ENCODE measurements at places on chromosomes 3 and 15.

- DNase-seq: no peak
Measured at GRCh38 chr3:70078778-70079177, 79.2 kb downstream of the SAMMSON start.

GRCh38 chr3:65166531-65166930 lies 478.7 kb upstream of the ADAMTS9 start:
- no peak for DNase-seq

DNA sequence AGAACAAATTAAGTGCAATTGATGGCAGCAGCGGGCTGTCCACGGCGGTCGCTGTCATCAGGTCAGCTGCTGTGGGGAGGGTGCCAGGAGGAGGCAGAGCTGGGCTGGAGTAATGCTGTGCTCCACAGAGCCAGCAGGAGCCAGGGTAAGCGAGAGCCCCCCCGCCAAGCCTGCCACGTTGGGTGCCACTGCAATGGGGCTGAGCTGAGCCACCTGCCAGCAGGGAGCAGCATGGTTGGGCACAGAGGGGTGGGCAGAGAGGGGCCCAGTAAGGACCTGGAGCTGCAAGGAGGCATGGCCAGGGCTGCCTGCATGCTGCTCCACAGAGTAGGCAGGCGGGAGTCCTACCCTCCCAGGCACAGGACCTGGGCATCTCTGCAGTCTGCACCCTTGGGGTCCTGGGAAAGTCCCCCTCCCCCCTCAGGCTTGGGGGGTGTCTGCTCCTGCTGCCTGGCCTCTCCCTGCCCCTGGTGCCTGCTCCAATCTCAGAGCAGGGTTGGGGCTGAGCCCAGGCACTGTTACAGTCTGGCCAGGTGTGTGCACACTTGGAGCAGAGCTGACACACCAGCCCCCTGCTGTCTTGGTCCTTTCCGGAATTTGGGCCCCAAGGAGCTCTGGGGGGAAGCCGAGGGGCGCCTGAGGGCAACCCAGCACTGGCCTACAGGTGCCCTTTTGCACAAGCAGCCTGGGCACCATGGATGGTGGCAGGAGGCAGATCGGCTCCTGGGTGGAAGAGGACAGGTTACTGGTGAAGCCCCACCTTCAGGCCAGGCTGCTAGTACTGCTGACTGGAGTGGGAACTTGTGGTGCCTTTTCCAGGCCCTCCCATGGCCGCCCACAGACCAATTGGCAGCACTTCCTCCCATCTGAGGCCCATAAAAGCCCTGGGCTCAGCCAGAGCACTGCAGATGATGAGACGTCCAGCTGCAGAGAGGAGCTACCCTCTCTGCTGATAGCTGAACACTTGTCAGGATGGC lies 8.5 kb upstream of the PIAS1 start:
- no peak for DNase-seq

DNA sequence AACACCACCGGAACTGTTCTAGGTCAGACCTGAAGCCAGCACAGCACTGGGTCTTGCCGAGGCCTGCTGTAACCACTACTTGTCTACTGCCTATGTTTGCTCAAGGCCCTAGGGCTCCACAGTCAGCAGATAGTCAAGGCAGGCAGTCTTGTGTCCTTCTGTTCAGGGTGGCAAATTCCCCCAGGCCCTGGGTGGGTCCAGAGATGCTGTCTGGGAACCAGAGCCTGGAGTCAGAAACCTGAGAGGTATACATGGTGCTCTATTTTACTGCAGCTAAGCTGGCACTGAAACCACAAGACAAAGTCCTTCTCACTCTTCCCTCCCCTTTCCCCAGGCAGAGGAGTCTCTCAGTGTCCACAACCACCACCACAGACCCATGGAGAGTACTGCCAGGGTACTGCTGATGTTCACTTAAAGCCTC lies 89.9 kb downstream of the BBX start:
- DNase-seq: no peak

DNA sequence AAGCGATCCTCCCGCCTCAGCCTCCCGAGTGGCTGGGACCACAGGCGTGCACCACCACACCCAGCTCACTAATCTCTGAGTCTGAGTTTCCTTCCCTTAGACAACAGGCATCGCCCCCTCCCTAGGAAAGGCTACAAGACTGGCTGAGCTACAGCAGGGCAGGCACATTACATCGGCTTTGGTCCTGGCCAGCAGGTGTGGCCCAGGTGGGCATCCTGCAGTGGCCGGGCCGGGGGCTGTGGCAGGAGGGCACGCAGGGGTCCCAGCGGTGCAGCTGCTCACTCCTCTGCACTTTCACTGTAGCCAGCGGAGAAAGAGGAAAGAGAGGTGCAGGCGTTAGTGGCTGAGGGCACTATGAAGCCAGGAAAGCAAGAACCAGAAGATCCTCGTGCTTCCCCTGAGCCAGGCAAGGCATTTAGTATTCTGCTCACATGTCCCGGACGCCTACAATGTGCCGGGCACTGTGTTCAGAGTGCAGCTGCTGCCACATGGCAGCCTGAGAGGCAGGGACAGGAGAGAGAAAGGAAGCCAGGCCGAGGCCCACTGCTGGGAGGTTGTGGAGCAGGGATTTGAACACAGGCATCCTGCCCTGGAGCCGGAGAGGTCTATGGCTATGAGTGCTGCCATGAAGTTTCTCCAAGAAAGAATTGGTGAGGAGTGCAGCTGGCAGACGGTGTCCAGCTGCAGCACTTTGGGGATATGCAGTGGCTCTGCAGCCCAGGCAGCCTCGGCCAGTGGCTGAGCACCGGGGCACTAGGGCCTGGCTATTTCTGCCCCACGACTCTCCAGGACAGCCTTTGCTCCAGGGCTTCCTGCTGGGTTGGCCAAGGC lies 22.3 kb downstream of the GRIP2 start:
- DNase-seq: no peak

GRCh38 chr3:128036119-128036518 lies 16.1 kb upstream of the SEC61A1 start:
- DNase-seq: no peak

- DNase-seq: no peak
Measured at GRCh38 chr15:22815766-22816165, 22.7 kb upstream of the NIPA2 start.

GRCh38 chr3:127304121-127304744 lies 16.4 kb upstream of the PRR20G start:
- DNase-seq: peak; percentile 98

GRCh38 chr3:187742351-187743171 lies 2.7 kb downstream of the BCL6 start:
- DNase-seq: no peak

DNA sequence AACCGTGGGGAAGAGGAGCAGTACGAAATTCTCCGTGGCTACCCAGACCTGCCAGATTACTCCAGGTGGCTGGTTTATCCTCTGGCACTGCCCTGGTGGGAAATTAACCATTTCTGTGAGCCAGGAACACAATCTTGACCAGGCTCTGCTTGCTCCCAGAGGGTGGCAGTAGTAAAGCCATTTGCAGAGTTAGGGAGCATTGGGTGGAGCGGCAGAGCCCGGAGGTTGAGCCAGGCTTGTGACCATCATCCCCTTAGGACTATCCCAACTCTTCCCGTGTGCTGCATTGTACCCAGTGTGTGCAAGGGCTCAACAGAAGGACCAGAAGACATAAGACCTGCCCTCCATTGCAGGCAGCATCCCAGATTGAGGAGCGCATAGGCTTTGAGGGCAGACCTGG lies 5.3 kb downstream of the KNG1 start:
- DNase-seq: no peak

DNA sequence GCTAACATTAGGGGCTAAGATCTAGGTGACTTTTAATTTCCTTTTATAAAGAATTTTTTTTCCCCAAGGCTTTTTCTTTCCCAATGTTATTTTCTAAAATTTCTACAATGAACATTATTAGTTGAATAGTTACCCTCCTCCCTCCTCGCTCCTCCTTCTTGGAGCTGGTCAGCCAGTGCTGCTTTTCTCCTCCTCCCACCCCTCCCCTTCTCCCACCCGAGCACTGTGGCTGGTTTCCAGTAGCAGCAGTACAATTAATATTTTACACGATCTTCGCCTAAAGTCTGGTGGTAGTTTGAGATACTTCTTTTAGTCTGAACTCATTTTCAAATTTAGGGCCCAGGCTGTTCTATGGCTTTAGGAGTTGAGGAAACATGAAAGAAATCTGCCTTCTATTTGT lies 41.6 kb downstream of the EEFSEC start:
- DNase-seq: no peak

DNA sequence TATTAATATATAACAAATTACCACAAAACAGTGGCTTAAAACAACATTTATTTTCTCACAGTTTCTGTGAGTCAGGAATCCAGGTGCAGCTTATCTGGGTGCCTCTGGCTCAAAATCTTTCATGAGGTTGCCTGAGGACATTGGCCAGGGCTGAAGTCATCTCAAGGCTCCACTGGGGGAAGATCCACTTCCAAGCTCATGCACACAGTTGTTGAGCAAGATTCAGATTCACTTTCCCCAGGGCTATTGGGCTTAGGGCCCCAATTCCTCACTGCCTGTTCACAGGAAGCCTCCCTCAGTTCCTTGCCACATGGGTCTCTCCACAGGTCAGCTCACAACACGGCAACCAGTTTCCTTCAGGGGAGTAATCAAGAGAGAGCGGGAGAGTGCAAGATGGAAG lies 35.0 kb downstream of the RFTN1 start:
- DNase-seq: no peak

GRCh38 chr3:163306405-163306804 lies 1771.9 kb downstream of the SI start:
- DNase-seq: no peak

- no peak for DNase-seq
Measured at GRCh38 chr3:34956511-34956910, 682.8 kb upstream of the ARPP21 start.

DNA sequence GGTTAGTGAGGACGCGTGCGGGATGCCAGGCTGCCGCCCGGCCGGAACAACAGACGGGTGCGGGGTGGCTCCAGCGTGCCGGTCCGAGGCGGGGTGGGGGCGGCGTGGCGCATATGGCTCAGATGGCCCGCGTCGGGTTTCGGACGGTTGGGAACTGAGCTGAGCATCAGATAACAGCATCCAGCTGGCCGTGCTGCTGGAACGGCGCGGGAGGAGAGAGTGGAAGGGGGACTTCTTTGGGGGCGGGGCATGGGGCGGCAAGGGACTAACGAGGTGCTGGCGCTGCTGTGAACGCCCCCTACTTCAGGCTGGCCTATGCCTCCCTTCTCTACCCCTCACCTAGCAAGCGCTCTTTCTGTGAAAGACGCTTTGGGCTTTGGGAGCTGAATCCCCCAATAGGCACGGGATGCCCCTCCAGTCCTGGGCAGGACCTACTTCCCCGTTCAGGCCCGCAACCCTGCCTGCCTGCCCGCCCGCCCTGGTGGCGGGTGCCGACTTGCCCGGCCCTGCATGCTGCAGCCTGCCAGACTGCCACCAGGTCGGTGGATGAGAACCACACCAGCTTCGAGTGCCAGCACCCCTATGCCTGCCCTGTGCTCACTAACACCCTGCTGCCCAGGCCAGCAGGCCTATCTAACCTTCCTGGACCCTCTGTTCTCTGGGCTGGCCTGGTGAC lies 542 bp downstream of the INKA1 start:
- DNase-seq: no peak

DNA sequence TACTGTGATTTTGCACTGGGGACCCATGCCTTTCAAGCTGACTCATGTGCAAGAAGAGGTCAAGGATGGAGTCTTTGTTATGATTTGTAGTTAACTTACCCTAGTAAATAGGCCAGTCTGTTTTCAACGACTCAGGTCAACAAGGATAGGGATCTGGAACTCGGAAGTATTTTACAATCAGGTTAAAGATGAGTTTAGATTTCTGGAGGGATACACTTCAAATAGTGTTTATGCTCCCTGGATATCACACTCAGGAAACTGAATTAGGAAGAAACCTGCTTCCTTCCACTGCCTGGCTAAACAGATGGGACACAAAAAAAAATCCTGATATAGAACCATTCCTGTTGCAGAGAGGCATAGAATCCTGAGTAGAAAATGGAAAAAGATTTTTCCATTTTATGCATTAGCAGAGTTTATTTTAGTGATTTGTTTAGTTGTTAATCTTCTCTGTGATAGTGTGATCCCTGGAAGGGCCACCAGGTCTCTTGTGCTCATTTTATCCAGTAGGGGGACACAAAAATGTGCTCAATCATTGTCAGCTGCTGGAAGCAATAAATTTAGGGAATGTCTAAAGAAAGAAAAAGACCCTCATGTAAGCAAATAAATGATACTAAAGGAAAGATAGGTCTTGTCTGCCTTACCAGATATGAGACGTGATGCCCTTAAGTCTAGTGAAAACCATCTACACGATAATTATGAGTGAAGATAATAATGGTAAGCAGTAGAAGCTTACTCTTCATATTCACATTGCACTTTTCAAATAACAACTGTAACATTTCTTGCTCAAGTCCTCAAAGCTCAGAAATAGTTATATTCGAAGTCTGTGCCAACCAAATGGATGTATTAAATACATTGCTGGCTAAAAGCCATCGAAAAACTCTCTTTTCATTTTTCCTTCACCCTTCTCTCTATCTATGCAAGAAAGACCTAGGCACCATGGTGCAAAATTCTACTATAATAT lies 452.1 kb upstream of the KCNMB2 start:
- peak; percentile 22 for DNase-seq

DNA sequence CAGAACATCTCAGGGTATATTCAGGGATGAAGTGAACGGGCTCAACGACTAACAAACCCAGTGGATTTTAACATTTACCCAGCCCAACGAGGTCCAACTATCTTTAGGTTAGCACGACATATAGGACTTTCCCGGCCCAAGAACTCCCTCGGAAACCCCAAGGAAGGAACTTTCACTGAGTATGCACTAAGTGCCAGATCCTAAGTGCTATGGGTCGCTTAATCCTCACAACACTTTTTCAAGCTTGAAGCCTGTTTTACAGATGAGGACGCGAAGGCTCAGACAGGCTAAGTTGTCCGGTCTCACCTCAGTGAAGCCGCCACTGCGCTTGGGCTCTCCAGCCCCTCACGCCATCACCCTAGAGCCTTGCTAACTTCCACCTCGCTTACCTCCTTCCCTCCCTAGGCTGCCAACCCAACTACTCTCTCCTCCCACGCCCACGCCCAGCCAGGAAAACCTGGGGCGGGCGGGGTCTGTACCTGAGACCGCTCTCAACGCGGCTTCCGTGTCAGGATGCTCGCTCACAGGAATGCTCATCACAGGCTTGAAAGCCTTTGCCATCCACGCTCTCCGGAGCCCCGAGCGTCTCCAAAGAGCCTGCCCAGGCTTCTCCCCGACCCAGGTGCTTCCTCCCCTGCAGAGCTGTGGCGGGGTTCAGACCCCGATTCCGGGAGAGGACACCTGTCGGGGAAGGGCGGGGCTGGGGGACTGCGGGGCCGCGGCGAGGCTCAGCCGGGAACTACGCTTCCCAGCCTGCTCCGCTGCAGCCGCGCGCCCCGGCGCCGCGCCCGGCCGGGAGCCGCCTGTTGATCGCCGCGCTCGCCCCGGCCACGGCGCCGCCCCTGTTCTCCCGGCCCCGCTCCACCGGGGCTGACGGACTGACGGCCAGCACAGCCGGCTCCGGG lies at the start of gene TMOD2:
TSS of gene TMOD2 (plus strand) at position 806 of the 905 bp plus-strand sequence. CDS start 14,845 bp downstream, outside the sequence.
- no peak for DNase-seq

DNA sequence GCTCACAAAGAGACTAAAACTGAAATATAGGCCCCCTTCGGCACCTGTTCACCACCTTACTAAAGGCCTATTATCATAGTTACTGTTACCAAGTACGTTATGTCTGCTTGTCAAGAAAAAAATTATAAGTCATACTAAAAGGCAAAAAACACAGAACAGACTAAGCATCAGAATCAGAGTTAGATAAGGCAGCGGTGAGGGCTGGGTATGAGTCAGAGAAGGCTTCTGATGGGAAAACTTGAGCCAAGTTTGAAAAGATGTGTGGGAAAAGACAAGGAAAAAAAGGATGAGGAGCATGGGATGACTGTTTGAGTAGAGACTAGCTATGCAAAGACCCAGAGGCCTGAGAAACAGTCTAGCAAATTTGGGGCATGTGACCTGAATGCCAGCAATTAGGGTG lies 387.2 kb upstream of the SGO1 start:
- no peak for DNase-seq

Data from NCI-H2107 (cell line).